ENCODE measurements at places on chromosomes 6 and 20.

DNA sequence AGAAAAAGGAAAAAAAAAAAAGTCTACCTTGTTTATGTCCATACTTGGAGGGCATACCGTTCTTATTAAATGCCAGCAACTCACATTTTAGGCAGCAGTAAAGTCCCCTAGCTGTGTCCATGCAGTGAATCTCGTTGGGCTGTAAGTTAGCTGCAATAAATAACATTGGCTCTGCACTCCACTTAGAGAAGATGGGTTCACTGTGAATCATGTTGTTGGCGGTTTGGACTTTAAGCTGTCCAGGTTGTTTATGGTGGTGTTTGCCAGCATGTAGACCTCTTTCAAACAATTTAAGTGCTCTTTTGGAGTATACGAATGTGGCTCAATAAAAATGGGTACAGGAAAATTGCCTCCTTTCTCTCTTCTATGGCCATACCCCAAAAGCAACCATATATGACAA is 127.4 kb downstream of the ZNF217 start:
- DNase-seq, result no peak

- DNase-seq, result no peak
These were observed 30.0 kb upstream of the PTGIS start for GRCh38 chr20:49597825-49598395.

DNA sequence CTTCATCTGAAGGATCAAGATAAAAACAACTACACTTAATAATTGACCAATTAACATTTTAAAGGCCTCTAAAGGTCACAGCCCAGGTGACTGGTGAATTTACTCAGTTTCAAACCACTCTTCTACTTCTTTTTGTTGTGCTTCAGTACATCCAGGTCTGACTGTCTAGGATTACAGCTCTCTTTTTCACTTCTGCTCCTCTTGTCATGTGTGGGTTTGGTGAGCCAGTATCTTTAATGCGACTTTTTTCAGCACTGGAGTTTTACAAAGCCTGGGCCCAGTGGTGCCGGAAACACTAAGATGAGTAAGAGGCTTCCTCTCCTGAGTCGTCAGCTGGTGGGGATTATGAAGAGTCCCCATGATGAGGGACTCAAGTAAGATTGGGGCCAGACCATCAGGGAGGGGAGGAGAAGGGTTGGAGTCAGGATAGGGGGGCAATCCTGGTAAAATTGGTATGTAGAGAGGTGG is 27.0 kb downstream of the HECA start:
- DNase-seq, result no peak

GRCh38 chr6:27667016-27667656 is 194.2 kb upstream of the ZNF184 start:
- DNase-seq, result no peak

GRCh38 chr20:20428067-20428466 is 60.2 kb downstream of the INSM1 start:
- DNase-seq, result no peak
